ENCODE measurements at places on chromosomes 1 and 21. TPM values are rescaled to one million over a fixed set of nuclear protein-coding genes. Genes with fewer than 3 reads are reported as not detected.

The STYXL2 gene
- 0.34 TPM for total RNA-seq

The KRTAP11-1 gene
- total RNA-seq = not detected

The TCHH gene
- 0.07 TPM for total RNA-seq

The PPM1J gene
- total RNA-seq = 17.5 TPM

The SNAPIN gene
- total RNA-seq = 22.3 TPM

- no peaks in the 10 kb centered on the region for H3K36me3 ChIP-seq
- H3K4me3 ChIP-seq = no peak overlapping the region
- peaks cover 20% of the 10 kb centered on the region for H3K4me1 ChIP-seq
- no peak overlapping the region for H3K27ac ChIP-seq
- no peaks in the 10 kb centered on the region for H3K27me3 ChIP-seq
These were observed 38.5 kb downstream of the EPHA2 start for GRCh38 chr1:16117369-16117768.

DNA sequence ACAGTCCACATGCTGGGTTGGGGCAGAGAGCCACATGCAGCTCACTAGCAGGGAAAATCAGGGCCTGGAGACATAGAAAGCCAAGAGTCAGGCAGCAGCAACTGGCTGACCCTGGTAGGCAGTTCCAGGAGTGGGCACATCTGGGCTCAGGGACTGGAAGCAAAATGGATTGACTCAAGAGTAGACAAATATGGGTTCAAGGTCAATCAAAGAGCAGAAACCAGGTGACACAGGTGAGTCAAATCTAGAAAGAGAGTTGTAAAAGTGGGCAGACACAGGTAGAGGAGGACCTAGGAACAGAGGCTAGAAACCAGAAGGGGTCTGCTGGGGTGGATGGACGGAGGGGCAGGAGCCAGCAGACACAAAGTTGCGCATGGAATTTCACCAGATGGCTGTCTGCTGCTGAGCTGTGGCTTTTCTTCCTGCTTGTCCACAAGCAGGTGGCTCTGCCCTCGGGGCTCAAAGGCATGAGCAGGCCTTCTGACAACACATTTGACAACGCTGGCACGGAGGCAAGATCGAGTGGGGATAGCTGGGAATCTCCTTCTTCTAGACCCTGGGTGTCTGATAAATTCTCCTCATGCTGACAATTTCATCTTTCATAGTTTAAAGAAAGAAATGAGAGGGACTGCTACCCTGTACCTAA, 40.8 kb upstream of the IGSF3 start:
- DNase-seq = no peak
- no peaks in the 10 kb centered on the region for H3K36me3 ChIP-seq
- H3K27ac ChIP-seq = no peak overlapping the region
- H3K27me3 ChIP-seq = no peaks in the 10 kb centered on the region
- peaks cover 6% of the 10 kb centered on the region for H3K4me1 ChIP-seq

DNA sequence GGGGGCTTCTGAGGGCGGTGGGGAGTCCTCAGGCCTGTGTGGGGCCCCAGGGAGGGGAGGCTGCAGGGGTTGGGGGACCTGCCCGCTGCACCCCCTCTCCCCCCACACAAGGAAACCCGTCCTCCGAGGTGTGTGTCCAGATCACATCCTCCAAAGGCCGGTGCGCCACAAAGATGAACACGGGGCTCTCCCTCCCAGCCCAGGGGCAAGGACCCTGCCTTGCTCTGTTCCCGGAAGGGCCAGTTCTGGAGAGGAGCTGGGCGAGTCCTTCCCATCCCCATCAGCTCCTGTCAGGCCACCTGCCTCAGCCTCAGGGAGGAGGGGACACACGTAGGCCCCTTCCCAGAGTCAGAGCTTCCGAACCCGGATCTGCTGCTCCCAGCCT, 2.5 kb upstream of the TTLL10 start:
- no peaks in the 10 kb centered on the region for H3K36me3 ChIP-seq
- H3K27ac ChIP-seq = no peak overlapping the region
- no peak overlapping the region for H3K4me3 ChIP-seq
- peaks cover 8% of the 10 kb centered on the region for H3K27me3 ChIP-seq
- no peaks in the 10 kb centered on the region for H3K4me1 ChIP-seq

- H3K4me1 ChIP-seq = no peaks in the 10 kb centered on the region
- H3K36me3 ChIP-seq = no peaks in the 10 kb centered on the region
- H3K27me3 ChIP-seq = no peaks in the 10 kb centered on the region
- peak; percentile 19 for DNase-seq
- H3K27ac ChIP-seq = no peak overlapping the region
These were observed 8.0 kb upstream of the EYA3 start for GRCh38 chr1:28096210-28097099.

- no peaks in the 10 kb centered on the region for H3K36me3 ChIP-seq
- no peak overlapping the region for H3K27ac ChIP-seq
- no peak for DNase-seq
- no peaks in the 10 kb centered on the region for H3K4me1 ChIP-seq
- H3K4me3 ChIP-seq = no peak overlapping the region
These were observed 114.6 kb upstream of the DUSP10 start for GRCh38 chr1:221856228-221857093.

DNA sequence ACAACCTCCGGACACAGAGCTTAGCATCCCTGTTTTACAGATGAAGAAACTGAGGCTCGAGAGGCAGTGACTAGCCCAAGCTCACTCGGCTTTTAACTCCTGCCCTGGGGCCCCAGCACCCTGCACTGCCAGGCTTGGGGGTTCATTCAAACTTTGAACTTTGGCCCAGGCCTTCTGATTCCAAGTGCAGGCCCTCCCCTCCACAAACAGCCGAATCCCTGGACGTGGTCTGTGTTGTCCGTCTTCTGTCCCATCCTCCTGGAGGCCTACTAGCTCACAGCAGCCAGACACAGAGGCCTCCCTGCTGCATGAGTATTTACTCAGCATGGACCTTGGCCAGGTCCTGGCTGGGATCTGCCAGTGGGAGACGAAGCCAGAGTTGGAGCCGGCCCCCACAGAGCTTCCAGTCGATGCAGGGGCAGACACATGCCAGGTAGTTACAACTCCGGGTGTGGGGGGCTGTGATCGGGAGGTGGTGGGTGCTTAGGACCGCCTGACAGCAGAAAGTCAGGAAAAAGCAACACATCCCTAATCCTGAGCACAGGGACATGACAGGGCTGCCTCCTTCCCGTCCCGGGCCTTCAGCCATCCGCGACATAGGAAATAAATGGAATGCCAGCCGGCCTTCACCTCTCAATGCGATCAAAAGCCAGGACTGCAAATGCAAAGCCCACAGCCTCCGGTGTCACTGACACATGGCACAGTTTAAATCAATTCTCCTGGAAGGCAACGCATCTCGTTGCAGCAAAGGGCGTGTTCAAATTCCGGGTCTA, 7.4 kb downstream of the IFFO2 start:
- H3K36me3 ChIP-seq = no peaks in the 10 kb centered on the region
- no peak overlapping the region for H3K27ac ChIP-seq
- DNase-seq = no peak
- no peak overlapping the region for H3K4me3 ChIP-seq
- peaks cover 17% of the 10 kb centered on the region for H3K4me1 ChIP-seq
- H3K27me3 ChIP-seq = peaks cover 5% of the 10 kb centered on the region

- no peaks in the 10 kb centered on the region for H3K27me3 ChIP-seq
- no peak for DNase-seq
- no peak overlapping the region for H3K27ac ChIP-seq
- H3K4me1 ChIP-seq = peaks cover 11% of the 10 kb centered on the region
These were observed 177.1 kb downstream of the TNR start for GRCh38 chr1:175566247-175566646.

GRCh38 chr1:191495040-191495439, 663.2 kb upstream of the RGS18 start:
- DNase-seq = no peak
- H3K4me1 ChIP-seq = no peaks in the 10 kb centered on the region
- H3K27me3 ChIP-seq = no peaks in the 10 kb centered on the region
- H3K36me3 ChIP-seq = no peaks in the 10 kb centered on the region
- no peak overlapping the region for H3K4me3 ChIP-seq
- H3K27ac ChIP-seq = no peak overlapping the region
